ENCODE measurements at places on chromosomes 5 and 9.

DNA sequence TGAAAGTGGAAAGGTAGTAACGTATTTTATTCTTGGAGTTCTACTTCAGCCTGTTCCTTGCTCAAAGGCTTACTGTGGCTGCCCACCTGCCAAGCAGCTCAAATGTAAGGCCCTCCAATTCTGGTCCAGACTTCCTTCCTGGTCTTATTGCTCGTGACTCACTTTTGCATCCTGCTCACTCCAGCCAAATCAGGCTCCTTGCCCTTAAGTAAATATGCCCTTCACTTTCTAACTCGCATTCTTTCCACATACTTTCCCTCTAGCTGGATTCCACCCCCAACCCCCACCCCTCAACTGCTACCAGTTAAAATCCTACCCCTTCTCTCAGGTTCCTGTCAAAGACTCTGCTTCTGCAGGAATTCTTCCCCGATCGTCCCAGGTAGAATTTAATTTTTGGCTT lies 96.6 kb downstream of the GALNT10 start:
- no peak for DNase-seq

- no peak for DNase-seq
Observed at GRCh38 chr9:111839387-111839786, 44.6 kb upstream of the SHOC1 start.

GRCh38 chr9:128422783-128423150 lies 2.1 kb downstream of the CERCAM start:
- no peak for DNase-seq

GRCh38 chr5:16776611-16777251 lies 159.4 kb downstream of the MYO10 start:
- peak; percentile 39 for DNase-seq

GRCh38 chr9:12874395-12874794 lies 99.6 kb downstream of the LURAP1L start:
- no peak for DNase-seq

- DNase-seq, result peak; percentile 1
Observed at GRCh38 chr5:174793684-174794328, 69.4 kb downstream of the MSX2 start.

- no peak for DNase-seq
Observed at GRCh38 chr5:86997516-86997915, 270.2 kb upstream of the RASA1 start.

GRCh38 chr9:136459425-136459824 lies 19.8 kb upstream of the INPP5E start:
- no peak for DNase-seq

DNA sequence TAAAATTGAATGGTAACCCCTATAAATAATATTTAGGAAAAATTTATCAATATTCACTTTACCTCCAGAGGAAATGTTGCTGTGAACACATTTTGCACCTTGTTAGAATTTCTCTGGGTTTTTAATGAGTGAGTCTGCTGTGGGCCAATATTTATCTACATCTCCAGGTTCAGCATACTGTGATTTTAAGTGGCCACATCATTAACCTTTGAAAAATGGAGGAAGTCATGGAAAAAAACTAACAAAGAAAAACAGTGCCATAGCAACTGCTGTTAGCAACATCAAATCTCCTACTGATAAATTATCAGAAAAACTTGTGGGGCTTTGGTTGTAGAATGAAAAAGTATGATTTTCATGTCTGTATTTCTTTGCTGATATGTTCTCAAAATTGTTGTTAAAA lies 55.0 kb downstream of the CD180 start:
- DNase-seq, result no peak

- DNase-seq, result no peak
Observed at GRCh38 chr9:4095484-4095883, 204.4 kb downstream of the GLIS3 start.

DNA sequence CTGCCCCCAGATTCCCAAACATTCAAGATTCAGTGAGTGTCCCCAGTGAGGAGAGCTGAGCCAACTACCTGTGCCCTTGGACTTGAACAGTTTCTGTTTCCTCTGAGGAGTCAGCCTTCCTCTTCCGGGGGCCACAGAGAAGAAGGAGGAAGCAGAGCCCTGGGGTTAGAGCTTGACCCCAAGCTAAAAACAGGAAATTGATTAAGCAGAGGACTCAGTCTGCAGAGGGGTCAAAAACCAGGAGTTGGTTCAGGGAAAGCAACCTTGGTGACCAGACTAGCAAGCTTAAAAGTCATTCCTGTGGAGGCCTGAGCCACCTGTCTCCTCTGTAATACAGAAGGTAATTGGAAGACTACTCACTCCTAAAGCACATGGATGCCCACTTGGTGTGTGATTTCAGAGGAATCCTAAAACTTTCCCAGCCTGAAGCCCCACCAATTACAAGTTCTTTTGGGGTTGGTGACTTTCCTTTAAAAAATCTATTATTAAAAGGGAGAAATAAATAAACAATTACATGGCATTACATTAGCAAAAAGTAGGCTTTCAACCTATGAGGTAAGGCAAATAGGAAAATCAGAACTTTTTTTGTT lies 64.2 kb upstream of the SELENOP start:
- DNase-seq, result no peak

DNA sequence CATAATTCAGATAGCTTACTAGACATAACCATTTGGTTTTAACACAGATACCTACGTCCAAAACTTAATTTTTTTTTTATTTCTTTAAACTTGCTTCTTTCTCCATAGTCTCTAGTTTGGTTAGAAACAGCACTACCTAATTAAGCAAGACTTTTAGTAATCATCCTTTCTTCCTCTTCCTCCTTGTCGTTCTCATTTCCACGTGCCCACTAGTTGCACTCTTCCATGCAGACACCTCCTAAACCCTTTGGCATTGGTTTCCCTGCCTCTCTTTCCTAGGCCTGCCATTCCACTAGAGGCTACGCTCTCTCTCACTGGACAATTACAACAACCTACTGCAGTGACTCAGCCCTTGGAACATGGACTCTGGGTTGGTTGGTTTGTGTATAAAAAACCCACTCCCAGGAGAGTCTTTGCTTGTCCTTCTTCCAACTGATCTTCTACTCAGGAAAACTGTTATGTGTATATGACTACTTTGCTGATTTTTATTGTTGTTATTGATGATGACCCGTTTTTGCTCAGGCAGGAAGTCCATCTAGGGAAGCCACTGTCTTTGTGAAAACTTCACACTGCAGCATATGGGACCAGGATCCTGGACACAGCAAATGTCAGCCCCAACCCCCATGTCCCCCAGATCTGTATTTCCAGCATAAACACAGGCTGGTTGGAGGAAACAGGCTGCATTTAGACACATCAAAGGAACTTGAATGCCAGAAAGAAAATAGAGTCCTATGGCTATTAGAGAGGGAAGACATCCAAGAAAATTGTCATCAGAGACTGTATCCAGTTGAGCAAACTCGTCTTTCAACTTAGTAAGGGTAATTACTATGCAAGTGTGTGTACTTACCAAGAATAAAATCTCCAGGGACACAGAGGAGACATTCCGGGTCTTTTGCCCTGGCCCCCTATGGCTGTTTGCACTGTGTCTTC lies 503.2 kb downstream of the GADD45G start:
- DNase-seq, result no peak

DNA sequence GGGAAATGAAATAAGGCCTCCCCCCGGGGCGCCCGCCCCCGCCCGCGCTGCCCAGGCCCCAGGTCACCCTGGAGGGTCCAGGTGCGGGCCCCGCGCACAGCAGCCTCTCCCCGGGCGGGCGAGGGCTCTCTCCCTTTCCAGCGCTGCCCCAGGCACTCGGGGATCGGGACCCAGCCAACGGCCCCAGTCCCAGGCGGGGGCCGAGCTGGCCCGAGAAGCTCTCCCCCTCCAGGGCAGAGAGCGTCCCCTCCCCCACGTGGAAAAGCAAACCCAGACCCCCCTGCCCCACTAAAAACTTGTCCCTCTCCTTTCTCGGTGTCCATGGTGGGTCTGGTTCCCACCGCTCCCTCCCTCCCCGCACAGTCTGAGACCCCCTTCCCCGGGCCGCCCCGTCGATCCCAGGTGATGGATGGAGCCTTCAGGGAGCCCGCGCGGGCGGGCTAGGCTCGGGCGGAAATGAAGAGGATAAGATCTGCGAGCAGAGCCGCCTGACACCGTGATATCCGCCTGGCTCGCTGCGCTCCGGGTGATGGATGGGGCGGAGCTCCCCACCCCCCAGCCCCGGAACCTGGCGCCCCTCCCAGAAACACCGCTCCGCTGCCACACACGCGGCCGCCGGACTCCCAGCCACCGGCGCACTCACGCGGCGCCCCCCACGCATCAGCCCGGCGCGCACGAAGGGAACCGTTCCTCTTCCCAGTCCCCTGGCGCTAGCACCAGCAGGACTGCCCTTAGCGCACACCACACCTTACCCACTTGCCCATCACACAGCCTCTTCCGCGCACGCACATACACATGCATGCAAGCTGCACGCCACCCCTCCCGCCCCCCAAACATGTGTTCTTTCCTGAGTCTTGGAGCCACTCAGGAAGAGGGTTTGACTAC lies 81.7 kb upstream of the ZBTB43 start:
- no peak for DNase-seq

DNA sequence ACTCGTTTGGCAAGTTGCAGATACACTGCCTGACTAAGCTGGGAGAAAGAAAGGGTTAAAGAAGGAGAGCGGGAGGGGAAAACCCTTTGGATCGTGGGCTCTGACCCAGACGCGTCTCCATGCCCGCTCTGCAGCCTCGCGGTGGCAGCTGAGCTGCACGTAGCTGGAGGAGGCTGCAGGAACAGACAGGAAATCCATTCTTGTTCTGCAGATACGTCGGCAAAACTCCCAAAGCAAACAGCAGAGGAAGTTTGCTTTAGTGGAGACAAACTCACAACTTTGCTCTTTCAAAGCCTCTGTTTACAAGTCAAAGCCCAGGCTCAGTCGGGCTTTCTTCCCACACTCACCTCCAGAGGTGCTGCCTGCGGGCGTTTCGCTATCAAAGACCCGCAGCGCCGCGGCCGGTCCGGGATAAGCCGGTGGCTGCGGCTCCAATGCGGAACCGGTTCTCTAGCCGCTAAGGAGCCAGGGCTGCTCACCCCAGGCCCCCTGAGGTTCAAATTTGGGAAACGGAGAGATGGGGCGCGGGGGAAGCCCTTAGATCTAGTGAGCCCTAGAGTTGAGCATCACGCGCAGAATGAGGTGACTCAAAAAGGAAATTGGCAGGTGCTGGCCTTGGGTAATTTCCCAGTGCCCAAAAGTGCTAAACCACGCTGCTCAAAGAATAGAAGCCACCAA lies 60.7 kb downstream of the MAT2B start:
- peak; percentile 3 for DNase-seq

- no peak for DNase-seq
Observed at GRCh38 chr5:168073991-168074800, 217.2 kb upstream of the WWC1 start.

GRCh38 chr5:177545487-177546257 lies 8.7 kb downstream of the FAM193B start:
- no peak for DNase-seq

DNA sequence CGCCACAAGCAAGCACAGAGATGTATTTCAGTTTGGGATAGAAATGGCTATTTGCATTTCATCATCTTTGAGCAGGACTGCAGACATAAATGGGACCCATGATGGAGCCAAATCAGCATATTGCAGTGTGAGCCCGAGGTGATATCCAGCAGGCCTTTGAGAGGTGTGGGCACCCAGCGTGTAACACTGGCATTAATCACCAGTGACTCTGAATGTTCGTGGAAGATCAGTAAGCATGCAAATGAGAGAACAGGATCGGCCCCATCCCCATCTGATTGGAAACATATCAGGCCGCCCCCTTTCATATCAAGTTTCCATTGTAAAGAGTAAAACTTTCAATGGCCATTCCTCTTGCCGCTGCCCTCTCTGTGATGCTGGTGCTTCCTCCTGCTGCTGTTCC lies 84.0 kb downstream of the GTF3C4 start:
- DNase-seq, result no peak

- no peak for DNase-seq
Observed at GRCh38 chr9:129175825-129176633, 2.0 kb downstream of the IER5L start.

DNA sequence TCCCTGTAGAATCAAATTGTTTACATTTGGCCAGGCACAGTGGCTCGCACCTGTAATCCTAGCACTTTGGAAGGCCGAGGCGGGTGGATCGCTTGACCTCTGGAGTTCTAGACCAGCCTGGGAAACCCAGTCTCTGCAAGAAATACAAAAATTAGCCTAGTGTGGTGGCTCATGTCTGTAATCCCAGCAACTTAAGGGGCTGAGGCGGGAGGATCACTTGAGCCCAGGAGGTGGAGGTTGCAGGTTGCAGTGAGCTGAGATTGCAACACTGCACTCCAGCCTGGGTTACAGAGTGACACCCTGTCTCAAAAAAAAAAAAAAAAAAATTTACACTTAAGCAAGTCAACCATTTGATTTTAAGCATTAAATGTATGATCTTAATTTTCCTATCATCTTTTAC lies 17.5 kb upstream of the IQGAP2 start:
- no peak for DNase-seq

DNA sequence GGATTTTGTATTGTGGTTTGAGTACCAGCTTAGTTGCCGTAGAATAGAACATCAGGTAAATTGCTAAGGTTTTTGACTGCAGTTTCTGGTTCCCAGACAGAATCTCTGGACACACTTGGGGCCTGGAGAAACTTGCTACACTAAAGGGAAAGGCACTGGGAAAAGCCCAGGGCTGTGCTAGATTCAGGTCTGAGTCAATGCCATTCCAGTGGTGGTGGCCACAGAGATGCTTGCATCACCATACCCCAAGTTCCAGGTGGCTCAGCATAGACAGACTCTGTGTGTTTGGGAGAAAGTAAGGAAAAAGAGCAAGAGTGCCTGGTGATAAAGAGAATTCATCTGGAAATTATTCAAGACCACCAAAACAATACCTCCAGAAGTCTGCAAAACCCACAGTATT lies 120.6 kb downstream of the HMHB1 start:
- no peak for DNase-seq

- no peak for DNase-seq
Observed at GRCh38 chr5:63553073-63553472, 409.2 kb downstream of the HTR1A start.

GRCh38 chr9:79390781-79391770 lies 180.7 kb upstream of the TLE4 start:
- DNase-seq, result no peak

DNA sequence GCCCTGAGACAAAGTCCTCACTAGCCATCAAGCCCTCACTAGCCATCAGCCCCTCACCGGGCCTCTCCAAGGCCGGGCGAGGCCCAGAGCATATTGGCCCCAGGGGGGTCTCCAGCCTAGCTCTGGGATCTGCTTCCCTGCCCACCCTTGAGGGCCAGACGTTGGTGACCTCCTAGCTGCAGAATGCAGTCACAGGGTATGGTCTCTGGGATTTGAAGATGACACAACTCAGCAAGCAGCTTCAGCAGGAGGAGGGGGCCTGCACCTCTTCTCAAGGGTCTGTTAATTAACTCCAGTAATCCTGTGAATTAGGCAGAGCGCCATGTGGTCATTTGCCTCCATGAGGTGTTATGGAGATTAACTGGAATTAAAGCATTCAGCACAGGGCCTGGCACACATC lies 116.9 kb upstream of the SPOCK1 start:
- DNase-seq, result no peak

GRCh38 chr5:135826994-135827671 lies 7.3 kb upstream of the SLC25A48 start:
- no peak for DNase-seq

DNA sequence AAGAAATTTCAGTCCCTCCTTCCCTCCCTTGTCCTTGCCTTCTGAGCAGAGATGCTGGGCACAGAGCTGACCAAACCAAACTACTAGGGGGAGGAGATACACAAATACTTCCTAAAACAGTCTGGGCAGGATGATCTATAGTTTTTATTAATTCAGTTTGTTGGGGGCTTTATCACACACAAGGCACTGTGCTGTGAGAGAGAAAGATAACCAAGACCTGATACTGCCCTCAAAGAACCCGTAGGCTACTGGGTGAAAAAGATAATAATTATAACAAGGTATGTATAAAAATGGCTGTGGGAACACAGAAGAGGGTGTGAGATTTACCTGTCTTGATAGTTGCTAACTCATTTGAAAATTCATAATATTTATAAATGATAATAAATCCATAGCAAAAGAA lies 354.7 kb downstream of the NDUFS4 start:
- DNase-seq, result no peak

All from NCI-H1092 treated with DMSO at 0.1 percent for 48 hours (cell line).